ENCODE measurements at places on chromosomes 2 and 18.

- no peak for DNase-seq
Measured at GRCh38 chr2:38180754-38181153, 104.8 kb upstream of the CYP1B1 start.

GRCh38 chr2:36859366-36859792, 107.0 kb downstream of the STRN start:
- no peak for DNase-seq

DNA sequence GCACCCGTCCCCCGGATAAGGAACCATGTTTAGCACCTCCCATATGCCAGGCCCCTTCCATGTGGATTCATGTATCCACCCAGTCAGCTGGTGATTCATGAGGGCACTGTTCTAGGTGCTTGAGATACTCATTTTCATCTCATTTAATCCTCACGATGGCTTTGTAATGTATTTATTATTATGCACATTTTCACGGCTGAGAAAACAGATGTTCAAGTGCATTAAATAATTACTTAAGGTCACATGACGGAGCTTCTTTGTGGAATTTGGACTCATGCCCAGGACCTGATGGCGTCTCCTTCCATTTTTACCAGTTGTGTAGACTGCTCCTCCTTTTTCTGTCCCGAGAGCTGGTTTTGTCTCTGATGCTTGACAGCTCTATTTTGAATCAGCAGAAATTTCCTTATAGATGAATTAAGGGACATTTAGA, 72.2 kb upstream of the RBM44 start:
- DNase-seq: peak; percentile 48

DNA sequence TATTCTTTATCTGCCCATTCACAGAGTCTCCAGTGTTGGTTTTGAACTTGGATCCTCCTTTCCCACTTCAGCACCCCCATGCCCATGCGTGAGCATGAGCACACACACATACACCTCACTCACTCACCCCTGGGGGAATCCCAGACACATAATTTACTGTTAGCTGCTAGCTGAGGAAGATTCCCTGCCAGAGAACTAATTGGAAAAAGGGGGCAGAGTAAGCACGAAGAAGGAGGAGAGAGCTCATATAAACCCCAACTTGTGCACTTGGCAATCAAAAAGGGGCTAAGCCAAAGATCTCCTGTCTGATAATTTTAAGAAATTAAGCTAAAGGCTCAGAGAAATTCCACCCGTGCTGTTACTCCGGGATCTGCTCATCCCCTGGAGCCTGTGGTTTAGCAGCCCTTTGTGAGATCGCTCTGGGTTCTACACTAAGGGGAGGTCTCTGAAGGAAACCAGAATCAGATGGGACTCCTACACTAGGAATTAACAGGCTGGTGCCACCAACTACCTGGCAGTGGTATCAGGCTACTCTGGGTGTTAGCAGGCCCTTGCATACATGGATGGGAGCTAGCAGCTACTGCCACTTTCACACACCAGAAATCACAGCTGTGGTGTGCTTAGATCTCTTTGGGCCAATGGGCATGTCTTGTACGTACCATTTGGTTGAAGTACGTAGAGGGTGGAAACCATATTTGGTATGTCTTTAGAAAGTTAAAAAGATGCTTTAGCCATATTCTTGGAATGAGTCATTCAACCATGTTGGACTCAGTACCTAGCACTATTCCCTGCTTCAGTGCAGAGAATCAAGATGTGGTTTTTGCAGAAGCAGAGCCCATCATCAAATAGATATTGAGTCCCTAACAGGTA, 95.6 kb upstream of the SLC14A2 start:
- no peak for DNase-seq

DNA sequence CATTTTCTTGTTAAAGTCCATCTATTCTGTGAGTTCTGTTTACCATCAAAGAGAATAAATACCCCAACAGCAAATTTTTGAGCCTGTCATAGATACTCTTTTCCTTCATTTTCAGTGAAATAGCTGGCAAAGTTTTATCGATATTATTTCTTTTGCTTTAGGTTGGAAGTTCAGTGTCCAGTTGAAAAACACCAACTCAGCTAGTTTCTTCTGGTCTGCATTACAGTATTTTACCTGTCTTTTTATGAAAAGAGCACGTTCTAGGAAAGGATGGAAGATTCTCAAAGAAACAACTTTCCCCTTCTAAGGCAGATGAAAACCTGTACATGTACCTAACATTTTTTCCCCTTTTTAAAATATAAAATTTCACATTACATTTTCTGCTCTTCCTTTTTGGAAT, 80.4 kb upstream of the PROKR1 start:
- no peak for DNase-seq

DNA sequence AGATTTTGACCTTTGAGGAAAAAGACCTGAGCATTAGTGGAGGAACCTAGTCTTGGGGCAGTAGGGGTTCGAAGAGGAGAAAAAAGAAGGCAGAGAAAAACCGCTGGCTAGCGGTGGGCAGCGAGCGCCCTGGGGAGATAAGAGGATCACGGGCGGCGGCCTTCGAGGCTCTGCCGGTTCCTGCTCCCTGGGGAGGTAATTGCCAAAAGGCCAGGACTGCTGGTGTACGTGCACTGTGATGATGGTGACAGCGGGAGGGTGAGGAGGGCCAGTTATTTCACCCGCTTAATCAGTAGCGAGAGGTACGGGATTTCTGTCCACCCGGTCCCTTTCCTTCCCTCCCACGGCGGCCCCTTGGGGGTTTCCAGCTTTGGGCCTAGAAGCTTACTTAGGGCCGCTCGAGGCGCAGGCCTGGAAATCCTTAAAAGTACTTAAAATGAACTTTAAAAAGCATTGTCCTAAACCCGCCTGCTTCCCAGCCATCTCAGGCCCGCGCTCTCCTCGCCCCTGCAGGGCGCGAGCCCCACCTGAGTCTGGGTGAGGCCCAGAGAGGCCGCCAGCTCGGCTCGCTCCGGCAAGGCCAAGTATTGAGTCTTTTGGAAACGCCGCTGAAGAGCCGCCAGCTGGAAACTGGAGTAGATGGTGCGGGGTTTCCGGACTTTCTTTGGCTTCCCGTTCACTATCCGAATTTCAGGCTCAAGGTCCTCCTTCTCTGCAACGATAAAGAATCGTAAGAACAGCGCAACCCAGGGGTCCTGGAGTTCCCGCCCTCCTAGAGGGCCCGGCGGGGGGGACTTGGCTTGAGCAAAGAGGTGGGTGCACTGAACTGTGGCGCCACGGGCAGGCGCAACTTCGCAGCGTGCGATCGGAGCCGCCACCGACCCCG, 1.5 kb downstream of the DLX2 start:
- no peak for DNase-seq

- no peak for DNase-seq
Measured at GRCh38 chr18:29439398-29439797, 1262.5 kb upstream of the CDH2 start.
